ENCODE measurements at places on chromosomes 11 and 22.
A peak's percentile ranks its signal among the peaks of the same experiment; 100 is the strongest.

DNA sequence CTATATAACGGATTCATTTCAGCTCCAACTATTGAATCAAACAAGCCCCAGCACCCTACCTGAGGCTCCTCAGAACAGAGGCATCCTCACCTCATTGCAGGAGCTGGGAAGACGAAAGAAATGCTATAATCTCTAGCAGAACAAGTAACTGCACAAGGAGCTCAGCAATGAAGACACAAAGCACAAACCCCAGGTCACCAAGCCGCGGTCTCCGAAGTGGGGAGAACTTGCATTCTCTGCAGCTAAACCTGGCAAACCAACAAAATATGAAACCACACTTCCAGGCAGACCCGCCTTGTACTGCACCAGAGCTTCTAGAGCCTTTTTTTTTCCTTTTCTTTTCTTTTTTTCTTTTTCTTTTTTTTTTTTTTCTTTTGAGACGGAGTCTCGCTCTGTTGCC is 21.8 kb upstream of the CD5 start:
- no peak for DNase-seq

DNA sequence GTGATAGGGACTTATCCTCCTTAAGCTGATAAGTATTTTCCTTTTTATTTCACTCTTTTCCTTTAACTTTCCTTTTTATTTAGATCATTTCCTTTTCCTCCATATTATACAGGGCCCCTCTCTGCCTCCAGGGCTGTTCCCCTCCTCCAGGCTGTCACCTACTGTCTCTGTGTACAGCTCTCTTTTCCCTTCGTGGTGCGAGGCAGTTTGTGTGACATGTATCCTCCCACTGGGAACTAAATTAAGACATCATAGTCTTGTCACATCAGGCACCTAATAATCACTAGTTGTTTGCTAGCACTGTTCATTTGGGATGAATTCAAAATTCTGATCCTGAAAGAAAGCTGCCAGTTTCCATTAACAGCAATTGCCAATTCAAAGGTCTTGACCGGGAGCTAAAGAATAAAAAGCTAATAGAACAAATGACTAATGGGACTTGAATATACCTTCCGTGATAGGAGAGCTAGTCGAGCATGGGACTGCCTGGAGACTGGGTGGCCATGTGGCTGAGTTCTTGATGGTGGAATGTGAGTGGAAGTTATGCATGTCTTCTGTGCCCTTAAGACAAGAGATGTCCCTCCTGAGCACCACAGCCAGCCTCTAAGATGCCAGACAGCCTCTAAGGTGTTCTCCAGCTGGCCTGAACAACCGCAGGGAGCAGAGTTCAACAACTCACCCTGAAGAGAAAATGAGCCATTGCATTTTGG is 77.7 kb upstream of the LRRC55 start:
- DNase-seq = no peak

- no peak for DNase-seq
Observed at GRCh38 chr11:68377389-68377795, 65.0 kb downstream of the LRP5 start.

GRCh38 chr22:47276450-47276820 is 514.0 kb downstream of the TBC1D22A start:
- peak; percentile 16 for DNase-seq

DNA sequence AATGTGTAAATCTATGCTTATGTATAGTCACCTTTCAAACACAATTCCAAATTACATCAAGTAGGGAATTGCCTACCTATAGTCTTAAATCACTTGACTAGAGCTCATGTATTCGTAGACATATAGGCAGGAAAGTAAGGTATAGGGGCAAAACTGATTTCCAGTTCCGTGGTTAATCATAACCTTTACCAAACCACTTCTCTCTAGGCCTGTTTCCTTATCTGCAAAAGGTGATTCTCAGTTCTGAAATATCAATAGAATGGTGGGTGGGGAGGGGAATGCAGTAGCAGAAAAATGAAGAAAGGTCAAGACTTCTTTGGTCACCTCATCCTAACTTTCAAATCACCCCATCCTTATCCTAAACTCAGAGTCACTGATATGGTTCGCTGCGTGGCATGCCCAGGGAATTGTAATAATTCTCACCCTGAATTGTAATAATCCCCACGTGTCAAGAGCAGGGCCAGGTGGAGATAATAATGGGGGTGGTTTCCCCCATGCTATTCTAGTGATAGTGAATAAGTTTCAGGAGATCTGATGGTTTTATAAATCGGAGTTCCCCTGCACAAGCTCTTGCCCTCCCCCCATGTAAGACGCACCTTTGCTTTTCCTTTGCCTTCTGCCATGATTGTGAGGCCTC is 1.9 kb upstream of the ANO5 start:
- DNase-seq = no peak

- DNase-seq = no peak
Observed at GRCh38 chr11:19598456-19598855, 114.2 kb upstream of the NAV2 start.

GRCh38 chr11:12180257-12181205 is 70.1 kb downstream of the MICAL2 start:
- no peak for DNase-seq

- DNase-seq = peak; percentile 39
Observed at GRCh38 chr11:67572747-67573419, 10.7 kb upstream of the GSTP1 start.

DNA sequence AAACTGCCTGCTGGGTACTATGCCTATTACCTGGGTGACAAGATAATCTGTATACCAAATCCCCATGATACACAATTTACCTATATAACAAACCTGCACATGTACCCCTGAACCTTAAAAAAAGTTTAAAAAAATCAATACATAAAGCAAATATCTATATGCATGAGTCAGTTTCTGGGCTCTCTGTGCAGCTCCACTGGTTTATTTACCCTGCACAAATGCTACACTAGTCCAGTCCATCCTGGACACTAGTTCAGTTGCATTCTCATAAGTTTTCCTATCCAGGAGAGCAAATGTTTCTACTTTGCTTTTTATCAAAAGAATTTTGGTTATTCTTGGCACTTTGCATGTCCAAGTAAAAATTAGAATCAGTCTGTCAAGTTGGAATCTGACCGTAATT is 99.8 kb upstream of the OLFML1 start:
- no peak for DNase-seq

DNA sequence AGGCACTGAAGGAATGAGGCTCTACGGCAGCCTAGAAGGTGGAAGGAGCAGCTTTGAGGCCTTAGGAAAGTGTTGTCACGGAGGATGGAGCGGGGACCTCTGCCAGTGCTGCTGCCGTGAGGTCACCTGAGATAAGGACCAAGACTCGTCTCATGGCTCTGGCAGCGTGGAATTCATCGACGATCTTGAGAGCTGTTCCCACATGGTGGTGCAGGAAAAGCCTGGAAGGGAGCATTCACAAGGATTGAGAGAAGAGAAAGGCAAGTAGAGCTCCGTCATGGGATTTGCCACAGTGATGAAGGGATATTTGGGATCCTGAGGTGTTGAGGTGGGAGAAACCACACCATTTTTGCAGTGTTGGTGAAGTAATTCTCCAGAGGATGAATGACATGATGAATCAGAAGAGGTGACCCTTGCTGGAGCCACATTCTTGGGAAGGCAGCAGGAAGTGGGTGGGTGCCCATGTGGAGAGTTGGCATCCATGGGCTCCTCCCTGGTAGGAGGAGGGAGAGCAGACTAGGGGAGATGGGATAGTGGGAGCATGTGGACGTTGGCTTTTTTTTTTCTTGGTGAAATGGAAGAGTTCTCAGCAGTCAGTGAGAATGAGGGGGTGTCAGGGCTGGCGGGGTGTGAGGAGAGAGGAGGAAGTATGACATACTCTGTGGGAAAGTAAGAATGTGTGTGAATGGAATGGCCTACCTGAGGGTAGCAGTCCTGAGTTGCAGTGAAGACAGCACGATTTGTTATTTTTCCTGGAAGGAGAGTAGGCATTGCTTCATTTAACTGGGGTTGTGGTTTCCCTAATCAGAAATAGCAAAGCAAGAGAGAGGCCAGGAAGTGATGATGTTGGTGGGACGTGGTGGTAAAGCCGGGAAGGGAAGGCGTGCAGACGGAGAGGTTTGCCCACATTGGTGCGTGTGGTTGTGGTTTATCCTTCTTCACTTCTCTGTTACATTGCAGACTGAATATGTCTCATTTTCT is 11.1 kb downstream of the PPP6R3 start:
- DNase-seq = no peak

DNA sequence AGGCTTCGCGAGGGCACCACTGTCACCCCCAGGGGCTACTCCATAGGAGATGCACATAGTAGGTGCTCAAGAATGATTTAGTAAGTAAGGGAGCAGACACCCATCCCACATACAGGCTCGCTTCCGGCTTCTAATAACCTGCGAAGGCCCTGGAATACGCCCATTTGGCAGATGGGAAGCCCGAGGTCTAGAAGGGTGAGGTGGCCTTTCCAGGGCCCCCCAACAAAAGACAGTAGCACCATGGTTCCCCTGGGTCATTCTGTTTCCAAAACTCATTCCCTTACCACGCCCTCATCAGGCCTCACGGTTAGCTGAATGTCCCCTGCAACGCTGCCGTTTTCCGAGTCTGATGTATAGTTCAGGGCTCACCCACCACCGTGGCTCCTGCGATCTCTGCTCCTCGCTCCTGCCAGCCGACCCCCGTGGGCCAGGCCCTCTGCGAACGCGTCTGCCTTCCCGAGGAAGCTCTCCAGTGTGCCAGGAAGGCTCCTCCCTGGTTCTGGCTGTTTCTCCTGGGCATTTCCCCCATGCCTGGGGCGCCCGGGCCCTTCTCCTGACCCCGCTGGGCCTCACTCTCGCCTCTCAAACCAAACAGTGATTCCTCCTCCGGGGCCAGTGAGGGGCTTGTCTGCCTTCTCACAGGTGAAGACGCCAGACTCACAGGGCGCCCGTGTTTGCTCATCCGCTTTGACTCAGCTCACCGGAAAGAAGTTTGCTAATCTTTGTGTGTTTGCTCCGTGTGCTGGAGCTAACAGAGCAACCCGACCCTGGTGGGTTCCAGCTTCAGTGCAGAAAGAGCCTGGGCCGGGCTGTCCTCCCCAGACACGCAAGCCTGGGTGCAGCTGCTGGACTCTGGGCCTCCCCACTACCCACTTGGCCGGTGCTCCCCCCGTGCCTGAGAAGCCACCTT is 86.6 kb downstream of the RTL6 start:
- no peak for DNase-seq

- DNase-seq = no peak
Observed at GRCh38 chr11:61115498-61116224, 13.4 kb downstream of the CD5 start.

GRCh38 chr11:64755681-64756361 is 4.0 kb downstream of the PYGM start:
- DNase-seq = no peak

GRCh38 chr22:42353883-42354727 is 78.1 kb downstream of the NFAM1 start:
- no peak for DNase-seq

DNA sequence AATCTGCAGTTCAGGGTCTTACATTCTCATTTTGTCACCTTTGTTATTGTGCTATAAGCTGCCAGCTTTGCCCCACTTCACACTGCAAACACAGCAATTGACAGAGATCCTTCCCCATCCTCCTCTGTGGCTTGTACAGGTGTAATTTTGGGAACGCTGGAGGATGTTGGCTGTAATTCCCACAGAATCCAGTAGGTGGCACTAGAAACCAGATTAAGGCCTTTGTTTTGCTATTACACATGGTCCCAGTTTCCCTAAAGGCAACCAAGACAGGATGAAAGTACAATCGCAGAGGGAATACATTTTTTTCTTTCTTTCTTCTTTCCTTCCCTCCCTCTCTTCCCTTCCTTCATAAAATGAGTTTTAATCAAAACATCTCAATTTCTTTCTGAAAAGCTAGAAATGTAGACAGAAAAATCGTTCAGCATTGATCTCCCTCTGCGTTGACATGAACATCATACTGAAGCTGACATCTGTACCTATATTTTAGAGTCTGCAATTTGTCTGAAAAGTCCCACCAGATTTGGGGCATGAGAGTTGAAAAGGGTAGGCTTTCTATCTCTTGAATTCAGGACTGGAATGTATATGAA is 21.3 kb upstream of the NELL1 start:
- DNase-seq = no peak

- DNase-seq = no peak
Observed at GRCh38 chr22:47788461-47788860, 1026.0 kb downstream of the TBC1D22A start.

DNA sequence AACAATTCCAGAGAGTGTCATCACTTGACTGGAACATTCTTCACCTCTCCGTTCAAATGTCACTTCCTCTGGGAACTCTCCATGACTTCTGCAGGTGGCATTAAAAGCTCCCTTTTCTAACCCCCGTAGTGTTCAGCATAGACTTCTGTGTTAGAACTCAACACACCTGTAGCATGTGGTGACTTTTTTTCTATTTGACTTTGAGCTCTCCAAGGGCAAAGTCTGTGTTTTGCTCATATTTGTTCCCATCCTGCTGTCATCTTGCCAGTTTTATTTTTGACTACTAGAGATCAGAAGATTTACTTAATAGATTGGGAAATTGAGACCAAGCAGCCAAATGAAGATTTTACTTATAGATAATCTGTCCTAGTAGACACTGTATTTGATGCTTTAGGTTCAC is 367.1 kb downstream of the INSC start:
- no peak for DNase-seq

DNA sequence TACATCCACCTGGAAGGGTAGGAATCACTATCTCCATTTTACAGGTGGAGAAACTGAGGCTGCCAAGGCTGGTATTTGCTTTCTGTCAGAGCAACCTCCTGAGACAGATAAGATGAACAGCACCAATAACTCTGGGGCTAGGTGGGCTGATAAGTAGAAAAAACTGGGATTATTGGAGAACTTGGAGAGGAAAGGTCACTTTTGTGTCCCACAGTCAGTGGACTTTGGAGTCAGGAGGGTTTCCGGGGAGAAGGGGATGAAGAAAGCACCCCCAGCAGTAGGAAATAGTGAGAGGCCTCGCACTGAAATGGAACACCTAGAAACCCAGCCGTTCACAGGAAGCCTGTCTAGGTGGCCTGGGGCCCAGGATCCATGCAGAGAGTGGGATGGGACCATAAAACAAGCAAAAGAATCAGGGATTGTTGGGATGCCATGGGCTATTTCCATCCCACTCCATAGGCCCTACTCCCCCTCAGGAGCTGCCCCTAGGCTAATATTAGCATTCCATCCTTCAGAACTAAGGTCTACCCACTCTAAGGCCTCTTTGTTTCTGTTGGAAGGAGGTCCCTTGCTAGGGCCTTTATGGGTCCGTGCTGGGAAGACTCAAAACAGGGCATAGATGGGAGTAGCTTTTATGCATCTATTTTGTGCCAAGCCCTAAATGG is 31.0 kb upstream of the FCHSD2 start:
- no peak for DNase-seq

- no peak for DNase-seq
Observed at GRCh38 chr11:106958517-106959248, 59.6 kb downstream of the GUCY1A2 start.

- no peak for DNase-seq
Observed at GRCh38 chr22:31394326-31394725, 5.1 kb upstream of the DRG1 start.

DNA sequence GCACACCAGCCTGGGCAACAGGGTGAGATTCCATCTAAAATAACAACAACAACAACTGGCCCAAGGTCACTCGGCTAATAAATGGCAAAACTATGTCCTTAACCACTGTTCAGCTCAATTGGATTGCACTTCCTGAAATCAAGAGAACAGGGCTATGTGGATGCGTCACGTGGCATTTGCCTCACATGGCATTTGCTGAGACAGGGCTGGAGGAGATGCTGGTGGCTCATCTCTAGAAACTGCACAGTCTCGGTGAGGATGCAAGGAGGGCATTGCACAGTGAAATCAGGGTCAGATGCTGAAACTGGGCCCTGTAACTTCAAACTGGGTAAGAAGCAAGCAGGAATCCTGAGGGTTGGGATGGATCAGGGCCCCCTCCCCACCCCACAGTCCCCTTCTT is 171.9 kb downstream of the BUD13 start:
- no peak for DNase-seq
